ENCODE measurements at places on chromosomes 4 and X.

- no peak for DNase-seq
Measured at GRCh38 chr4:27090406-27090805, 229.8 kb downstream of the STIM2 start.

- DNase-seq = no peak
Measured at GRCh38 chrX:39050427-39050826, 249.2 kb downstream of the MID1IP1 start.

- DNase-seq = no peak
Measured at GRCh38 chr4:96742332-96743014, 902.6 kb downstream of the PDHA2 start.

GRCh38 chr4:3062471-3062870, 11.9 kb downstream of the HTT-AS start:
- DNase-seq = no peak

- DNase-seq = no peak
Measured at GRCh38 chr4:147785129-147785528, 53.2 kb downstream of the ARHGAP10 start.

Measured in activated CD4-positive, CD25-positive, alpha-beta regulatory T cell (primary cell).